HEK293T (cell line): ENCODE measurements at places on chromosomes 2 and 18.

DNA sequence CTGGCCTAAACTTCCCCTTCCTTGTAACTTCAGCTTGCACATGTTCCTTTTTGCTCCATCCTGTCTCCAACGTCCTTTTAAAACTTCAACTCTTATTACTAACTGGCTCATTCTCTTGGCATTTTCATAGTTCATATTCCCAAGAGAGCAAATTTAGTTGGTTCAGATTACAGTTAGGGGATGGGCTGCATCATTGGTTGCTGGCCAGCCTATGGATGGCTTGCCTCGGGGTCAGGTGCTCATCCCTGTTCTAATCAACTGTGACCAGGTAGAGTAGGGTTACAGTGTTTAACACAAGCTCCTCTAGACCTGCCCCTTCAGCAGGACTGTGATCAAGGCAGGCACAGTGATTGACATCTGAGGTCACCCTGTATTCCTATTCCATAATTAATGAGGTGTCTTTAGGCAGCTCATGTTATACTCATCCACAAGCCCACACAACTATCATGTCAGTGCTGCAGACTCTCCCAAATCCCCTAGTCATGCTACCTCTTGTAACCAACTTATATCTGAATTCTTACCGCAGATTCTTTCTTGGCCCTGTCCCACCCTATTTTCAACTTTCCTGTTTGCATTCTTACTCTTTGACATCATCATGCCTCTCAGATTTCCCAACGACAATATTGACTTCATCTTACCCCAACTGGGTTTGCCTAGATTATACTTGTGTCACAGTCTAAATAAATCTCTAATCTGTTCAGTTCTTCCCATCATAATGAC lies 293.3 kb downstream of the MTX2 start:
- no peak for DNase-seq

DNA sequence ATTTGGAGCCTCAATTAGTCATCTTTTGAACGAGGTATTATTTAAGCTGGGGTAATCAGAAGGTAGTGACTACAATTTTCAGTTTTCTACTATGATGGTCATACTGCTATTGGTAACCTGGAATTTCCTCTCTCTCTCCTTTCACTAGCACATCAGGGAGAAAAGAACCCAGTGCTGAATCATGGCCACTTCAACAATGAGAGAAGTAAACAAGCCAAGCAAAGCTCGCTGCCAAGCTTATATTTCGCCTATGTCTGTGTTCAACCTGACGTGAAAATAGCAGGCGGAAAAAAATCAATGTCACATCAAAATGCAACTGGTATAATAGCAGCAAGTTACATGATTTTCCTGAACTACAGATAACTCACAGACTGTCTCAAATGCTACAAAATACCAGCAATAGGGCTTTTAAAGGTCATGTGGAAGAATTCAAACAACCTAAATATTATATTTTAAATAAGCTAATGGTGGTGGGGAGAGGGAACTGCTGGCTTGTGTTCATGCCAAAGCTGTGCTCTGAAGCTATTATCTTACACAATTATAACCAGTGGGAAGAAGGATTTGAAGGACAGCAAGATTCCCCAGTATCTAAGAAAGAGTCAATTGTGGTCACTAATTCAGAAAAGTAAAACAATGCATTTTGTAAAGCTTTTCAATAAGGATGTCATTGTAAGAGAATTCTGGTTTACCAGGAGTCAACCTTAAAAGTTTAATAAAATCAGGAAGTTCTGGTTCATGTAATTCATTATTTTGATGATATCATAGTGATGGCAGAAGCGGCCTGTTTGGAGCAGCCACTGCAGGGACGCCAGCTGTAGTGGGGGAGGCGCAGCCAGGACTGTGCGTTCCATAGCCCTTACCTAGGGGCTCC lies 38.0 kb downstream of the RNF152 start:
- DNase-seq: no peak

DNA sequence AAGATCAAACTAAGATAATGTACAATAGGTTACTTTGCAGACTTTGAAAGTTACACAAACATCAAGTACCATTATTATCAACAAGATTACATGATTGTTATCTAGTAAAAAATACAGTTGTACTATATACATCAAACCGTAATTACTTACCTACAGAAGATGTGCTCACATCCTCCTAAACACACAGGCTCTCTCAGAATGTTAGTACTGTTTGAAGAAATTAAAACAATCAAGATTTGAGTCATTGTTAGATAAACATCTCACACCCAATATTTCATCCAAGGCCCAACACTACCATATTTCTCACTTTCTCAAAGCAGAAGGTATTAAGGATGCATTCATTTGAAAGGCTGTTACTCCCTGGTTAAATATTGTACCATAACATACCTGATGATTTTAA lies 12.6 kb downstream of the BARD1 start:
- no peak for DNase-seq

GRCh38 chr18:2932247-2933181 lies 80.4 kb downstream of the LPIN2 start:
- peak; percentile 28 for DNase-seq

GRCh38 chr2:105824446-105824845 lies 79.7 kb downstream of the NCK2 start:
- DNase-seq: no peak

- DNase-seq: no peak
Measured at GRCh38 chr2:73114273-73114867, 1.6 kb upstream of the RAB11FIP5 start.

- no peak for DNase-seq
Measured at GRCh38 chr2:17239550-17239949, 278.7 kb downstream of the RAD51AP2 start.

DNA sequence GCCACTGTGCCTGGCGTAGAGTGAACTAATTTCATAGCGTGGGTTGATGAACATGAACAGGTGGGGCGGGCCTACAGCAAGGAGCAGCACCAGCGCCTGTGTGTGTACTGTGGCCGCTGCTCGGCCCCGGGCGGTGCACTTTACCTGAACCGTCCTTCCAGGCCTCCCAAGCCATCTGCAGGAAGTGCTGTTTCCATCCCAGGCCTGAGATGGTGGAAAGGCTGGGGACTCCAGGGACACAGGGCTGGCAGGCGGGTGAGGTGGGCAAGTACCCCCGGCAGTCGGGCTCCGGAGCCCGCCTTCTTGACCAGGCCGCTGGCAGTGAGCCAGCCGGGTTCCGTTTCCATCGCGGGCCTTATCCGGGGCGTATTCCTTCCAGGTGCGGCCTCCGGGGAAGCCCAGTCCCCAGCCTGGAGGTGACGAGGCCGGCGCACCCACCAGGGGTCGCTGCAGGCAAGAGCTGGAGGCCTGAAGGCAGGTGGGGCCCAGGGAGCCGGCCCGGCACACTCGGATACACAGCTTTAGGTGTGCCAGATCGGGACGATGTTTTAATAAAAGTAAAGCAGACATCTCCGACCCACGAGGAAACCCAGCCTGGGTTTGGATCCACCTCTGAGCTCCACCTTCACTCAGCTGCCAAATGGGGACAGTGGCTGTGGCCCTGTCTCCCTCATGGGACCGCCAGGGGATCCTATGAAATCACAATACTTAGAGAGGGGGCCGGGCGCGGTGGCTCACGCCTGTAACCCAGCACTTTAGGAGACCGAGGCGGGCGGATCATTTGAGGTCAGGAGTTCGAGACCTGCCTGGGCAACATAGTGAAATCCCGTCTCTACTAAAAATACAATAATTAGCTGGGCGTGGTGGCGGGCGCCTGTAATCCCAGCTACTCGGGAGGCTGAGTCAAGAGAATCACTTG lies 22.7 kb upstream of the PDIA6 start:
- DNase-seq: peak; percentile 88

DNA sequence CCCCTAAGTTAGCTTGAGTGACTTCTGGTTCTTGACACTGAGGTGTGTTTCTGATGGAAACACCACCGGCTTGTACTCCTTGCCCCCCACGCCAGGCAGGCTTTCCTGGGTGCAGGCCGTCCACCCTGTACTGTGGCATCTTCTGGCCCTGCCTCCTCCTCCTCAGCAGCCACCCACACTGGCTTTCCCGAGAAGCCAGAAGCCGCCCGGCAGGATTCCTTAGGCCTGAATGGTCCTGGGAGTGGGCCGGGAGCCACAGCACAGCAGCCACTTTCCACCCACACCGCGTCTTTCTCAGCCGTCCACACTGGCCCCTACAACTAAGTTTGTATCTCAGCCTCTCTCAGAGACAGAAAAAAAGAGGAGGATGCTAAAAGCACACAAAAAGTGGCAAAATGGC lies 2.1 kb upstream of the HSBP1L1 start:
- DNase-seq: no peak

DNA sequence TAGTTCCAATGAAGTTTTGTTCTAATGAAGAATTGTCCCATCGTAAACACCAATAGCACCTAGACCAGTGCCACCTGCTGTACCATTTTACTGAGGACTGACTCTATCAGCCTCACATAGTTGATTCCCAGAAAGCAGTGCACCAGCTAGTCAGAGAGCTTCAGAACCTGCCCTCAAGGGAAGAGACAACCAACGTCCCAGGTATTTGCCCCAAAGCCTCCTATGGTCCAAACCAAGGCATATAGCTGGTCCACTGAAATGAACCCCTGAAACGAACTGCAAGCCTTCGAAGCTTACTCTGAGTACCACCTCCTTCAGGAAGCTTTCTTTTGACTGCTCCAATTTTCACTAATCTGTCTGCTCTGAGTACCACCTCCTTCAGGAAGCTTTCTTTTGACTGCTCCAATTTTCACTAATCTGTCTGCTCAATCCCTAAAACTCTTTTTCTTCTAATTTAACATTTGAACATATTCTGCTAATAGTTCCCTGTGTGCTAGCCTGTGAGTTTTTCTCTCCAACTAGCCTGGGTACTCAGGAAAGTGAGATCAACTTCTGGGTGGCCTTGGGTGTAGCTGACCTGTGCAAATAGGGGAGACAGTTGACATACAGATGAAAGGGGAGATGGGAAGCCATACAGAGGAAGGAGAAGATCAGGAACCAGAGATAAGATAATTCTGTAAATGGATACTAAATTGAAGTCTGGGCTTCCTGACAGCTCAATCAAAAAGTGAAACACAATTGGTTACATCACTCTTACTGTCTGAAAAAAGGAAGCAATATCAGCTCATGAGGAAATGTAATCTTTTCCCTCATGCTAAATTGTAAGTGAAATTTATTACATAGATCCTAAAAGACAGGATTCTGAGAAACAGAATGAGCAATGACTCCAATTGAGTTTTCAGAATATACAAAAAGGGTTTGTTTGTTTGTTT lies 33.5 kb upstream of the EML4 start:
- DNase-seq: no peak

DNA sequence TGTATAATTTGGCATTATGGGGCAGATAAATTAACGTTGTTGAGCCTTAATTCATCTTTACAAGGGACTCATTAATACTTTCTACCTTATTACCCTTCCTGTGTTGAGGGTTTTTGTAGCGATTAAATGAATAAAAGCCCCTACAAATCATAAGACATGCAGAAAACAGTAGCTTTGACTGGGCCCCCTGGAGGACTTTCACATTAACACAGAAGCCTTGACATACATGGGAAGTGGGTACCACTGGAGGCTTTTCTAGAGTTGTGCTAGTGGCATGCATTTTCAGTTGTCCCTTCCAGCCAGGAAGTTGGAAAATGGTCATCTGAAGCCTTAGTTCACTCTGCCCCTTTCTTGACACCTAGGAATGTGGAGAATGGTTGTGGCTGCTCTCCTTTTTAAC lies 30.2 kb downstream of the MTA3 start:
- DNase-seq: peak; percentile 10

GRCh38 chr2:234828382-234829073 lies 123.3 kb upstream of the SH3BP4 start:
- no peak for DNase-seq

- no peak for DNase-seq
Measured at GRCh38 chr2:20839052-20839451, 16.2 kb upstream of the LDAH start.

- no peak for DNase-seq
Measured at GRCh38 chr2:195505701-195506100, 151.3 kb upstream of the SLC39A10 start.

GRCh38 chr2:74366036-74366435 lies 14.1 kb downstream of the DCTN1 start:
- DNase-seq: no peak

- DNase-seq: no peak
Measured at GRCh38 chr18:71878226-71878625, 665.9 kb downstream of the CBLN2 start.

- DNase-seq: no peak
Measured at GRCh38 chr18:56937874-56938430, 208.9 kb upstream of the BOD1L2 start.

DNA sequence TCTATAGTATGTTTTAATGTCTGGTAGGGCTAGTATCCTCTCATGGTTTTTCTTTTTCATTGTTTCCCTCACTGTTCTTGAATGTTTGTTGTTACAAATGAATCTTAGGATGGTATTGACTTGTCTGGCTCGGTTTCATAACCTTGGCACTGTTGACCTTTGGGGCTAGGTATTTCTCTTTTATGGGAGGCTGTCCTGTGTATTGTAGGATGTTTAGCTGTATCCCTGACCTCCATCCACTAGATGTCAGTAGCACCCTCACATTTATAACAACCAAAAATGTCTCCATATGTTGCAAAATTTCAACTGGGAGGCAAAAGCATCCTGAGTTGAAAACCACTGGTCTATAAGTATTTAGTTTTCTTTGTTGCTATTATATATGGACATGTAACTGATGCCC lies 7.0 kb upstream of the AOX1 start:
- DNase-seq: no peak

DNA sequence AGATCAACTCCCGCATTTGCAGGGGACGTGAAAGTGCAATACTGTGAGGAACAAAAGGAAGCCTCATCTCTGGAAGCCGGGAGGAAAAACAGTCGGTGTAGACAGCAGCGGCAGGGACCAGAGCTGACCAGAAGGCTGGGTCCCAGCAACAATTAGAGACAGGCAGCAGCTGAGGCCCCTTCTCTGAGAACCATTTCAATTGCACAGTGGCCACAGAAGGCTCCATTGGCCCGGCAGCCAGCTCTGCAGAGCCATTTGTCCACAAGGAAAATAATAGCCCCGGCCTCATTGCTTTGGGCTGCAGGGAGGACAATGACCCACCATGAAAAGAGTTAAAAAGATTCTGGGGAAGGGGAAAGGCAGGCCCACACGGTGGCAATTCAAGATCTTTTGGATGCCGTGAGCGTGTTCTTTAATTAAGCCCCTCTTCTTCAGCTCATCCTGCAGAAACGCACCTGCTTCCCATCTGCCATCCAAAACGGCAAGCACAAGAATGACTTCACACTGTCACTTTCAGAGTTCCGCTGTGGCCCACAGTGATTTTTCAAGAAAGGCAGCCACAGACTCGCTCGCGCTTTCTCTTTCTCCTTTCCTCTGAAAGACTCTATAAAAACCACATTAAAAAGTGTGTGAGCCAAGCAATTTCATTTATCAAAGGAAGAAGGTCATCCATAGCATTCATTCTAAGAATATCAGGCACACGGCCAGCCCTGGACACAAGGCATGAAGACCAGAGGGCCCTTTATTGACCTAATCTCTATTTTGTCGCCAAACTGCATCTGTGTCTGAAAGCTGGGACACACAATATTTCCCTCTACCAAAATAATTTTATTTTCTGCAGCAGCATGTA lies 293.6 kb downstream of the SOX11 start:
- no peak for DNase-seq
